ENCODE measurements at places on chromosomes 2 and 18. TPM values are rescaled to one million over a fixed set of nuclear protein-coding genes. Genes with fewer than 3 reads are reported as not detected.

- DNase-seq = no peak
Measured at GRCh38 chr18:29259838-29260237, 1082.9 kb upstream of the CDH2 start.

Gene NEB
- 6,824 TPM for total RNA-seq

- DNase-seq = no peak
Measured at GRCh38 chr2:85811180-85812093, 57.6 kb downstream of the ATOH8 start.

Gene CRACDL
- 2.6 TPM for total RNA-seq

Gene MEP1B
- total RNA-seq = not detected

Gene RTKN
- 2.2 TPM for total RNA-seq

DNA sequence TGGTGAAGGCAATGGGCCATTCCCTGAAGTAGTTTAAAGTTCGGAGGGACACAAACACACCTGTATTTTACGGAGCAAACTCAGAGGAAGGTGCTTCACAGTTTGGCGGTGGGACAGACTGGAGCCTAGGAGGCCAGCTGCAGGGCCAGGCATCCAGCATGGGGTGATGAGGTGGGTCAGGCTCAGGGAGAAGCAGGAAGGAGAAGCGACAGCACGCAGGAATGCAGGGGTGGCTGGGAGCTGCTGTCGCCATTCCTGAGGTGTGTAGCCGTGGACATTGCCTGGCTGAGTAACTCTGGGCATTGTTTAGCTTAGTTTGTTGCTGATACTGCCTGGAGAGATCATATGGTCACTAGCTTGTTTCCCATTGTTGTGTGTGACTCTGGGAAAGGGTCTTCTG lies 35.8 kb upstream of the METTL21A start:
- no peak for DNase-seq

DNA sequence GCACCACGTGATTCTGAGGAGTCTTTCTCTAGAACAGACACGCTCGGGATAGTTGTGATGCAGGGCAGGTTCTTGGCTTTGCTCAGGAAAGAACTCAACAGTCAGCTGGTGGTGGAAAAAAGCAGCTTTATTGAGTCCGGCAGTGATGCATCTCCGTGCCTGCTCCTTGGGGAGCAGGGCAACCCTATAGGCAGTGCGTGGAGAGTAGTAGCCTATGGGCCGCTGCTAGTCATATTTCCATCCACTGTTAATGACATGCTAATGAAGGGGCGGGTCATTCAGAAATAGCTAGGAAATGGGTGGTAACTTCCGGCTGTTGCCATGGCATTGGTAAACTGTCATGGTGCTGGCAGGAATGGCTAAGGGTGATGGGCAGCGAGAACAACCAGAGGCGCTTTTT lies 11.6 kb upstream of the ACKR3 start:
- DNase-seq = no peak

Gene SERPINB3
- total RNA-seq = not detected

Gene SCN7A
- total RNA-seq = 4.4 TPM

DNA sequence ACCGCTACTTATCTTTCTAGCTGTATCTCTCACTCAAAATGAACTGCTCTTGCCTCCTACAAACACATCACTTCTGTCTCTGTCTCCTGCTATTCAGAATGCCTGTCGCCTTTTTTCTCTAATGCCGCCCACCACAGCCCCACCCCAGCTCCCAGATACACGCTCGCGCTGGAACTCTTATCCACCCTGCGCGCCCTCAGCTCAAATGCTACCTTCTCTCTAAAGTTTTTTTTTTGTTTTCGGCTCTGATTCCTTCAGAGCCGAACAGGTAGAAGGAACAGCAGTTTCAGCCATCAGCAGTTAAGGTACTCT lies 3.9 kb upstream of the SOS1 start:
- DNase-seq = no peak

DNA sequence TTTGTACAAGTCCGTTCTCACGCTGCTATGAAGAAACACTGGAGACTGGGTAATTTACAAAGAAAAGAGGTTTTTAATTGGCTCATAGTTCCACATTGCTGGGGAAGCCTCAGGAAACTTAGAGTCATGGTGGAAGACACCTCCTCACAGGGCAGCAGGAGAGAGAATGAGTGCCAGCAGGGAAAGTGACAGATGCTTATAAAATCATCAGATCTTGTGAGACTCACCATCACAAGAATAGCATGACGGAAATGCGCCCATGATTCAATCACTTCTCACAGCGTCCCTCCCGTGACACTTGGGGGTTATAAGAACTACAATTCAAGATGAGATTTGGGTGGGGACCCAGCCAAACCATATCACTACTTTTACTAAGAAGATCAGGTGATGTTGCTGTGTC lies 285.8 kb downstream of the TMX3 start:
- no peak for DNase-seq

- DNase-seq = no peak
Measured at GRCh38 chr2:22878121-22878520, 506.9 kb upstream of the KLHL29 start.

DNA sequence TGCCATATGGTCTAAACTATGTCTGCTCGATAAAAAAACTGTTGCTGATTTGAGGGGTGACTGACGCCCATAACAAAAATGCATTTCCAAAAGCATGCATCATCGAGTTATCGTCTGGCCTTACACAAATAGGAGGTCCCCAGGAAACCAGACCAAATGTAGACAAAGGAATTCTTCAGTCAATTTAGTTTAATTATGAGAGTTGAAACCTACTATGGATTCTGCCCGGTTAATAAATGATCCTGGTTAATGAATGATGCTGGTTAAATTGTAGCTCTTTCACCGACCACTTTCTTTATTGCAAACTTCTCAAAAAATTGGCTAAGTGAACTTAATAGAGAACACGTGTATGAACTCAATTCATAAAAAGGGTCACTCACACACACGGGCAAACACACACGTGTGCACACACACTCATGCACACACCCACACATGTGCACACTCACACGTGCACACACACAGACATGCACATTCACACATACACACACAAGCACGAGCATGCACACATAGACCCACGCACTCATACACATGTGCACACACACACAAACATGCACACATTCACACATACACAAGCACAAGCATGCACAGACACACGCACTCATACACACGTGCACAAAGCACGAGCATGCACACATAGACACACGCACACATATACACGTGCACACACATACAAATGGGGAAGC lies 59.0 kb upstream of the SALL3 start:
- DNase-seq = no peak

DNA sequence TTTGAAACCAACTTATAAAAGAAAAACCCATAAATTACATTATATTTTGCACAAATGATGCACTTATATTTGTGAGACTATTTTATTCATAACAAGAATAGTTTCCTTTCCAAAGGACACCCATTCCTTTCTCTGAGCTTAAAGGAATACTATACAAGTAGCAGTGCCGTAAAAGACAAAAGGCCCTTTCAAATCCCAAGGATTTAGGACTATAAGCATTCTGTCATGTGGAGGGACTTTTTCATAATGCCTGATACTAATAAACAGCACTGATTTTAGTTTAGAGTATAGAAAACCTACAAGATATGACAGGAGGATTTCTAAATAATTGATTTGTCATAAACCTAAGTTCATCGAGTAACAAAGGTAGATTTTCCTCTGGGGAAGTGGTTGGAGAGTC lies 1134.2 kb upstream of the ZEB2 start:
- no peak for DNase-seq

Gene MBP
- 50.8 TPM for total RNA-seq

Gene CFAP53
- 1.4 TPM for total RNA-seq

DNA sequence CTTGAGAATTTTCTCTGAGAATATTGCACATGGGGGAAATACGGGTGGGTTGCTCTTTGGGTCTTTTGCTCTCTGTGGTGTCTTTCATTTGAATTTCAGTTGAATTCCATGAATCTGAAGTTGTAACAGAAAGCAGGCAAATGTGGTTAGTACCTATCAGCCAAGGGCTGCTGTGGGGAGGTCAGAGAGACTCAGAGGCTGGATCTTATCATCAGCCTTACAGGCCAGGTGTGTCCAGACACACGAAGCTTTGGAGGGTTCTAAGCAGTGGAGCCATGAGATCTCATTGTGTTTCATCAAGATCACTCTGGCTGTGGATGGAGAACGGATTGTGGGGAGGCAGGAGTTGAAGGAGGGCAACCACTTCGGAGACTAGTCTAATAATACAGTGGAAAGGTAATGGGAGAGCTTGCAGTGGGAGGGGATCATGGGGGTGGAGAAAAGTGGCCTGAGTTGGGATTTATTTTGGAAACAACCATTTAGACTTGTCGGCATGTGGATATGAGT lies 68.1 kb downstream of the GNAL start:
- no peak for DNase-seq

GRCh38 chr2:96587843-96588242 lies 50.3 kb downstream of the KANSL3 start:
- DNase-seq = no peak

GRCh38 chr2:86476092-86476491 lies 34.9 kb downstream of the KDM3A start:
- DNase-seq = no peak

Gene EHD3
- 3.1 TPM for total RNA-seq

GRCh38 chr2:224596289-224596688 lies 11.1 kb upstream of the CUL3 start:
- no peak for DNase-seq

DNA sequence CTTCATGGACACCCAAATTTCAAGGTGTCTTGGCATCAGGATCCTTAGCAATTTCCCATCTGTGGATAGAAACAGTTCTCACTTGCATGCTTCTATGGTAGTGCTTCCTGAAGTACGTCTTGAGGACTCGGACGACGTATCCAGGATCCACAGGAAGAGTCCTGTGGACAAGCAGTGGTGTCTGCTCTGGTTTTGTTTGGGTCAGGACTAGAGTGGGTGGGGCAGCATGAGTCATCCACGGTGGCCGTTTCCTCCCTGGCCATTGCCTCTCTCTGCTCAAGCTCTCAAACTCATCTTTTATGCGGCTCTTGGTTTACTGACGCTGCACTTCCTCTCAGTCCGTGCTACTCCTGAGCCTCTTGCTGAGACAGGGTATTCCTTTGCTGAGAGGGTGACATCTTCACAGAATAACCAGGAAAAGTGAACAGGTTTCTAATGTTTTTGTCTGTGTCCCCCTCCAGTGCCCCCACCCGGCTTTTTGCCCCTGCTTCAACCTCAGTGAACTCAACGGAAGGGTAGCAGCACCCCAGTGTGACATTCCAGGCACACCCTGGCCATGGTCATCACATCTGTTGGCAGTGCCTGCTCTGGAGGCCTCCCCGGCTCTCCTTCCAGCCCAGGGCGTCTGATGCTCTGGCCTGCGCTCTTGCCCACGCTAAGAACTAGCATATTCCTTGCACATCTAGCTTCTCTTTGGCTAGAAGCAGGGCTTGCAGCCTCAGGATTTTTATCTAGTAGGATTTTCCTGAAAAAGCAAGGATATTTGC lies 62.2 kb downstream of the ARMC9 start:
- DNase-seq = no peak

- no peak for DNase-seq
Measured at GRCh38 chr2:144643537-144644336, 123.8 kb upstream of the ZEB2 start.

GRCh38 chr2:241514553-241514952 lies 6.2 kb upstream of the STK25 start:
- no peak for DNase-seq

- no peak for DNase-seq
Measured at GRCh38 chr2:10007435-10007834, 35.9 kb upstream of the KLF11 start.

Data from gastrocnemius medialis (tissue), 4 donors.